ENCODE measurements at places on chromosomes 6 and 20.

DNA sequence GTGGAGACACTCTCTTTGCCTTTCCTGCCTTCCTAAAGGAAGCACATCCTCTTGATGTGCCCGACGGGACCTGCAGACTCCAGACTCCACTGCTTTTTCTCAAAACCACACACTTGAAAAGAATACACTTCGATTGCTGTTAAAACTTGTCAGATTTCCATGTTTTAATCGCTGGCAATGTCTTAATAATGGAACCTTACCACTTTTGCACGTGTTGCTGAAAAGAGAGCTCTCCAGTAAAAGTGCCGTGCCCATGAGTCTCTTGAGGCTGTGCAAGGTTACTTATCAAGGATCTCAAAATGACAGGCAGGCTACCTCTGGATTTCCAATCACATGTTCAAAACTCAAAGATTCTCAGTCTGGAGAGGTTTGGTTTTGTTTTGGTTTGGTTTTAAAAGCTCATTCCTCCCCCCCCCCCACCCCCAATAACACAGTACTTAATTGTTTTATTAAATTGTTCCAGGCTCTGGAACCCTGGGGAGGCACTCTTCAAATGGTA, 12.0 kb upstream of the TFAP2A start:
- peak; percentile 54 for DNase-seq

DNA sequence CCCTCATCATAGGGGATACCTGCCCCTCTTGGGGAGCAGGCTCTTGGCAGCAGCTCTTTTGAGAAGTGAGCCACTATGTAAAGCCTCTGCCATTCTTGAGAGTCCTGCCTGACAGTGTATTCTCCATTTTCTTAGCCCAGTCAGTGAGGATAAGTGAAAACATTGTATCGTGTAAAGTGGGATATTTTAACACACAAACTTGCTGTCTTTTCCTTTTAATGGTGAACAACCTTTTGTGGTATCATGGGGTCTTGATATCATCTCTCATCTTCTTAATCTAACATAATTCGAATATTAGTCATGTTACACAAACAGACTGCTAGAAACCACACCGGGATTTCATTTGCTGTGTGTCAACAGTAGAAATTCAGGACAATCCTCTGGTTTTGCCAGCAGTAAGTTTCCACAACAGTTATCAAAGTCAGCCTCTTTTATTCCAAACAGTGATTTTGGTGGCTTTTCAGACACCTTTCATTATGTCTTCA, 136.2 kb downstream of the HIVEP1 start:
- peak; percentile 90 for DNase-seq

DNA sequence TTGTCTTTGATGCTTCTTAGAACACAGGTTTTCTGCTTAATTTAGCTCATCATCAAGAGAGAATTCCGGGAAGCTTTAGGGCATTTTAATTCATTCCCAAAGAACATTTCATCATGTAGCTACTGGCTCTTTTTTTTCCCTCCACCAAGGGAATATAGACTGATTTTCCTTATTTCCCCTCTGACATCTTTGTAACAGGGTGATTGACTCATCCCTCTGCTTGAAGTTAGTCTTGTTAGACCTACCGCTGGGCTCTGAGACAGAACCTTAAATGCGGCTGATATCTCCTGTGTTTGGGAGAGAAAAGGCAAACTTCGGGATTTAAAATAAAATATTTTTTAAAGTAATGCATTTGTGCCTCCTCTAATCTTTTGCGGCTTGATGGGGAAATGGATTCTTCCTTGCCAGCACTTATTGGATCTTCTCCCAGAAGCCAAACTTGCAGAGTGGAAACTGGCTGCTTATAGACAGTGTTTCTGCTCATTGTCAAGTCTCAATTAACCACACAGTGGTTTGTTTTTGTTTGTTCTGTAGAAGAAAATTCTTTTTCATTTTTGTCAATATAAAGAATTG, 272.7 kb upstream of the PLCB4 start:
- DNase-seq, result no peak

- DNase-seq, result no peak
Measured at GRCh38 chr6:130787726-130788500, 39.3 kb upstream of the SMLR1 start.

- no peak for DNase-seq
Measured at GRCh38 chr20:58665606-58666005, 14.5 kb downstream of the STX16 start.
